IMR-90 (cell line): ENCODE measurements at places on chromosomes 2 and 18. TPM values are rescaled to one million over a fixed set of nuclear protein-coding genes. Genes with fewer than 3 reads are reported as not detected.
A peak's percentile ranks its signal among the peaks of the same experiment; 100 is the strongest.

The POTEI gene
- not detected in 2 replicates for polyA plus RNA-seq

The CYTIP gene
- polyA plus RNA-seq, result not detected in 2 replicates

The ANKRD62 gene
- not detected in 2 replicates for polyA plus RNA-seq

The PPP1R1C gene
- 0.10 and 0.34 TPM in 2 replicates for polyA plus RNA-seq

The CEBPZOS gene
- polyA plus RNA-seq, result 26.3 and 31.5 TPM in 2 replicates

The ERBB4 gene
- not detected in 2 replicates for polyA plus RNA-seq

DNA sequence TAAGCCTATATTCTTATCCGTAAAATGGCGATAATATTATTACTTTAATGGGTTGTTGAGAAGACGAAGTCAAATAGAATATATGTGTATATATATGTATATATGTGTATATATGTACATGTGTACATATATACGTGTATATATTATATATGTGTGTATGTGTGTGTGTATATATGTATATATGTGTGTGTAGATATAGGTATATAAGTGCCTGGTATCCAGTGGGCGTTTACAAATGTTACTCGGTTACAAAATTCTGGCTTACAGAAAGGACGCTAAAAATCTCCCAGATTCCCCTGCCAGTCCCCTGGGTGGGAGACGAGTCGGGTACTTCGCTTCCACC is 295 bp upstream of the MTX2 start:
- DNase-seq, result no peak

DNA sequence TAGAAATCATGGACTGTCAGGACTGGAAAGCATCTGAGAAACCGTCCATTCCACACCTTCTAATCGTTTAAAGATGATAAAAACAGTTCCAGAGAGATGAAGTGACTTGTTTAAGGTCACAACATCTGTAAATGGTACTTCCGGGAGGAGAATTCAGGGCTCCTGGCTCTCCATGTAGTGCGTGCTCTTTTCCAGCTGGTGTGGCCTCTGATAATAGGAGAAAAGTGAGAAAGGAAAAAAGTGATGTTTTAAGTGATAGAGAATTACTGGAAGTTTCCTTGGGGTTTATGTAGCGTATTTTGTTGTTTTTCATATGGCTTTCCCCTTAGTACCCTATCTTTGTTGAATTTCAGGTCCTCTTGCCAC is 663 bp downstream of the C2orf49 start:
- no peak for DNase-seq

DNA sequence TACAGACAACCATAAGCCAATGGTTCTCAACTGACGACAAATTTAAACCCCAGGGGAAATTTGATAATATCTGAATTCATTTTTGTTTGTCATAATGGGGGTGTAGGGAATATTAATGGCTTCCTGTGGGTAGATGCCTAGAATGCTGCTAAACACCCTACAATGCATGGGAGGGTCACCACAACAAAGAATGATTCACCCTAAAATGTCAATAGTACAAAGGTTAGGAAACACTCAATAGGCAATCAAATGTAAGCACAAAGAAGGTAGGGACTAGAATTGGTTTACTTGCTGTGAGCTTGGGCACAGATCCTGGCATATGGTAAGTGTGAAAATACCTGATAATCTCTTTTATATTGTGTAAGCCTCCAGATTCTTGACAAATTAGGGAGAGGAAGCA is 20.1 kb upstream of the FANCL start:
- no peak for DNase-seq

- no peak for DNase-seq
Observed at GRCh38 chr18:48889115-48889941, 61.4 kb downstream of the SMAD7 start.

- DNase-seq, result peak; percentile 46
Observed at GRCh38 chr18:74489676-74490075, 6.5 kb upstream of the CNDP2 start.

DNA sequence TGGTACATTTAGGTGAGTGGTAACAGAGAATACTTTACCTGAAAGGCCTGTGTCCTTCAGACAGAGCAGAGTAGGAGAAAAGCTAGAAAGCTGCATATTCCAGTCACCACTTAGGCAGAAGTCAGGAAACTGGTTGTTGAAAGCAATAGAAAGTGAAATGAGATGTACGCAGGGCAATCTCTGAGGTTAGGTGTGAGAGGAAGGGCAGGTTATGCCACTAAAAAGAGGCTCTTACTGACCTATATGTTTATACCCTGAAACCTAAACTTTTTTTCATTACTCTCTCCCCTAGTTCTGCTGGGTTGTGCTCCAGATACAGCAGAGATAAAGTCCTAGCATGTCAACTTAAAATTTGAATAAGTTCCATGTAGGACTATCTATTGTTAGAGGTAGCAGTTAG is 93.5 kb downstream of the COX7A2L start:
- no peak for DNase-seq

DNA sequence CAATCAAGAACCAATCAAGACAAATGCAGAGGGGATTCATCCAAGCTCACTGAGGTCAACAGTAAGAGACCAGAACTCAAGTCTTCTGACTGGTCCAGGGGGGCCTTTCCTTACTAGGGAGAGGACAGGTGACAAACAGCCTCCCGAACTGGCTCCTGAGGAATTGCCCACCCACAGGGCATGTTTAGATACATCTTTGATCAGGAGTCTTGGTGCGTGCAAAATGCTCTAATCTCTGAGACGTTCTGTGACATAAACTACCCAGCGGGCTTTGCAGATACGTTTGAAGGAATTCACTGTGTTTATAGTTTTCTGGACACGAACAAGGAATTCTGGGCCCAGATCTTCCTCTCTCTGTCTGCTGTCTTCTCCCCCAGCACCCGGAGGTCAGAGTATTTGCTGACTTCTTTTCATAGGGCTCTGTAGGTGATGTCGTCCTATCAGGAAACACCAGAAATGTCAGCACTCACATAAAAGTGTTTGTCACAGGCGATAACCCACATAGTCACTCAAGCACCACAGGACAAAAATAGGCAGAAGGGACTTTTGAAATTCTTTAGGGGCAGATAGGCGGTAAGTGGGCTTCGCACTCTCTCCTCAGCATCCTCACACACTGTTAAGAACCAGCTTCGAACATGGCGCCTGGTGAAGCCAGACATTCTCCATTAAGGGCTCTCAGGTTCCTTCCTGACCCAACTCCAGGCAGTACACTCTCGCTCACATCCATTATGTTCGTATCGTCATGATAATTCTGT is 349.0 kb downstream of the CYRIA start:
- no peak for DNase-seq

DNA sequence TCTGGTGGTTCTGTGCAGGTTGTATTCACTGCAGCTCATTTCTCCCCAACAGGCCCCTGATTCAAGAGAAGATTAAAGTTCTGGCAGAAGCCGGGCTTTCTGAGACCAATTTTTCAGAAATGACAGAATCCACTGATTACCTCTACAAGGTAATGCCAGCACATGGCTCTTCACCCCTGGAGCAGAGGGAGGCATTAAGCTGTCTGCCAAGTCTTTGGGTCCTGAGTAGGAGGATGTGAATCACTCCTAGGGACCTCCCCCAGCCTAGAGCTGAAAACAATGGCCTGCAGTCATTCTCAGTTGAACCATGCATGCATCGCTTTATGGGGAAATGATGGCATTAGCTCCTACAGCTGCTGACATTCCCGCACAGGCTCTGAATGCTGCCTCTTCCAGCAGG is 20.5 kb upstream of the RPL37A start:
- peak; percentile 88 for DNase-seq

DNA sequence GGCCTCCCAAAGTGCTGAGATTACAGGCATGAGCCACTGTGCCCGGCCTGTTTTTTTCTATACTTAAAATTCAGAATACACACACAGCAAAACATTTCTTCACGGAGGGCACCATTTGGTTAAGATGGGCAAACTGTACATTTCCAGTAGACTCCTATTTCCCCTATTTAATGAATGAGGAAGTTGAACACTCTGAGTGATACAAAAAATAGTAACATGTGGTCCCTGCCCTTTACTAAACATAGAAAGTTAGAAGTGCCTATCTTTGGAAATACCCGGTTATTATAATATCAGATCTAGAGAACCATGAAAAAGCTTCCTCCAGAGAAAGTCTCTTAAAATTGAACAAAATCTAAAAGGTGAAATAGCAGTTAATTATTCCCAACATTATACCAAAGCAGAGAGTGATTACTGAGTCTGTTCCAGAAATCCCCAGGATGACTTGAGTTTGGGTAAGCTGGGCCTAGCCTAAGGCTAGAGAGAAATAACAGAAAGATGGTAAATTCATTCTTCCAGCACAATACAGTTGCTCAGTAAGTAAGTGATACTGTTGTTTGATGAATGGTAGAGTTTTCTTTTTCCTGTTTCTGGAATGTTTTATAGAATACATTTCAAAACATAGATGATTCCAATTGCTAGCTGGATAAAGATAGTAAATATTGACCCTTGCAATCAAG is 23.3 kb upstream of the RMC1 start:
- DNase-seq, result no peak

DNA sequence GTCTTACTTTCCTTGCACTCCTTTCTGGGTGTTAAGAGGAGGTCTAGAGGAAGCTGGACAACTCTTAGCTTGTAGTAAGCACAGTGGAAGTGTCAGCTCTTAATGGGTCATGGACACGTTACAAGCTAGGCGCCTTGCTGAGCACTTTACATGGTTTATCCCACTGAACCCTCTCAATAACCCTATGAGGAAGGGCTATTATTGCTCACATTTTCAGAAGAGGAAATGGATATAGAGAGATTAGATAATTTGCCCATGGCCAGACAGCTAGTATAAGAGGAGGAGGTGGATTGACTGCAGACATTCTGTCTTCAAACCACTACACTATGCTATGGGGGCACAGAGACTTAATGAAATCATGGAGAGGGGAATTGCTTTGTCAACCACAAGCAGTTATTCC is 8.3 kb upstream of the IL1RN start:
- DNase-seq, result no peak

DNA sequence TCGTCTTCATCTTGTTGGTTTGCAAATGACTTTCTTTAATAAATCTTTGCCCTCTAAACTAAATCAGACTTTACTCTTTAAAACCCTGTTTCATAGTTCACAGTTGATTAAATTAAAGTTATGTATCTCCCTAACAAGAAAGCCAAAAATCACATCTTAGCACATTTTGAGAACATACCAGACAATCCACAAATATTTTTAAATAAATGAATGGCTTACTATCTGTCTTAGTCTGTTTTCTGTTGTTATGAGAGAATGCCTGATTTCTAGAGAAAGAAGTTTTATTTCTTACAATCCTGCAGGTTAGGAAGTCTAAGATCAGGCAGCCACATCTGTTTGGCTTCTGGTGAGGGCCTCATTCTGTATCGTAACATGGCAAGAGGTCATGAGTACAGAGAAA is 1090.2 kb upstream of the PIK3C3 start:
- DNase-seq, result no peak

GRCh38 chr18:12362473-12363174 is 14.4 kb downstream of the AFG3L2 start:
- no peak for DNase-seq

GRCh38 chr18:2325933-2326332 is 245.4 kb downstream of the METTL4 start:
- no peak for DNase-seq

DNA sequence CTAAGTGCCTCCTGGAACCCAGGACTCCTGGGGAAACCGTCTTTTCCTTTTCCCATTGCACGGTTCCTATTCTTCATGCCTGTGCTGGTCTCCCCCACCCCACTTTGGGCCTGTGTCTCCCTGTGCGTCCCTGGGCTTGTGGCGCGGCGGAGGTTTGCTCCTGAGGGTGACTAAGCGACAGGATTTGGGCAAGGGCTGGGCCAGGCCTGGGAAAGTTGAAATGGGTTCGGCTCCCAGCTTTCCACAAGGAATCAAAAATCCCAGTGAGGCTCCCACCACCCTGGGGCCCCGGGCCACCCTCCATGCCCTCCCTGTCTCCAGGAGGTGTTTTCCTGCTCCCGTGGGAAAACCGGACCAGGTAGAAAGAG is 197.6 kb downstream of the NDUFA10 start:
- no peak for DNase-seq
